ENCODE measurements at places on chromosomes 16 and 17.

GRCh38 chr16:87189426-87189825, 127.8 kb downstream of the C16orf95 start:
- no peak for DNase-seq

- DNase-seq: no peak
Measured at GRCh38 chr17:39988206-39988810, 7.7 kb downstream of the PSMD3 start.

GRCh38 chr17:77382966-77383612, 242.3 kb downstream of the SEC14L1 start:
- no peak for DNase-seq

DNA sequence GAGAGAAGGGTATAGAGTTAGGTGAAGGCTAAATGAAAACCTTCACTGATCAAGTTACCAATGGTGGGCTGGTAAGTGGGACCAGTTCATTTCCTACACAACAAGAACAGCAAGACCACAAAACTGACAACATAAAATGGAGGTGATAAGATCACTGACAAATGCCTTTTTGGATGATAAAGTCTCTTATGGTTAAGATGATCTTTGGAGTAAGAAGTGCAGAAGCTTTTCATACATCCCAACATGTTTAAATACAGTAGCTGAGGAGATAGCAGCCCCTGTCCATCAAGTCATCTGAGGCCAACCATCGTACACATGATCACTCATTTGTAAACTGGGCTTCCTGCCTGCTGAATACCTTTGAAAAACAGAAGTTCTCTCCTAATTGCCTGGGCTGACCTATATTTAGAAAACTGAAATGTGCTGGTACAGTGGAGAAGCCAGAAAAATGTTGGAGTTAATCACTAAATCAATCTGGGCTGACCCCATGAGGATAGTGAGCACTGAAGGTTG, 259.0 kb upstream of the ZFHX3 start:
- no peak for DNase-seq

DNA sequence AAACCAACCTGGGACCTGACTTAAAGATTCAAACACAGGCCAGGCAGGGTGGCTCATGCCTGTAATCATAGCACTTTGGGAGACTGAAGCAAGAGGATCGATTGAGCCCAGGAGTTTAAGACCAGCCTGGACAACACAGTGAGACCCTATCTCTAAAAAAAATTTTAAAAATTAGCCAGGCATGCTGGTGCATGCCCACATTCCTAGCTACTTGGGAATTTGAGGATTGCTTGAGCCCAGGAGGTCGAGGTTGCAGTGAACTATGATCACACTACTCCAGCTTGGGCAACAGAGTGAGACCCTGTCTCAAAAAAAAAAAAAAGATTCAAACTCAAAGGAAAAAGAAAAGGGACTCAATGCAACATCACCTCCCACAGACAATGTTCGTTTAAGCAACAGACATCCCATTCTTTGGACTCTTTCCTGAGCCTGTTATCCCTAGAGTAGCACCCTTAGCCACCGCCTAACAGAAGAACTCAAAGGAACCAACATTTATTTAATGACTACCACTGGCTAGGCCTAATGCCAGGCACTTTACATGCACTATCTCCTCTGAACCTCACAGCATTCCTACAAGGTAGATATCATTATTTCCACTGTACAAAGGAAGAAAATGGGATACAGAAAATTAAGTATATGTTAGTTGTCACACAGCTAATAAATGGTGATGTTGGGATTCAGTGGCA, 12.7 kb downstream of the MYO18A start:
- DNase-seq: no peak

GRCh38 chr16:87461466-87461991, 31.3 kb downstream of the ZCCHC14 start:
- DNase-seq: no peak

DNA sequence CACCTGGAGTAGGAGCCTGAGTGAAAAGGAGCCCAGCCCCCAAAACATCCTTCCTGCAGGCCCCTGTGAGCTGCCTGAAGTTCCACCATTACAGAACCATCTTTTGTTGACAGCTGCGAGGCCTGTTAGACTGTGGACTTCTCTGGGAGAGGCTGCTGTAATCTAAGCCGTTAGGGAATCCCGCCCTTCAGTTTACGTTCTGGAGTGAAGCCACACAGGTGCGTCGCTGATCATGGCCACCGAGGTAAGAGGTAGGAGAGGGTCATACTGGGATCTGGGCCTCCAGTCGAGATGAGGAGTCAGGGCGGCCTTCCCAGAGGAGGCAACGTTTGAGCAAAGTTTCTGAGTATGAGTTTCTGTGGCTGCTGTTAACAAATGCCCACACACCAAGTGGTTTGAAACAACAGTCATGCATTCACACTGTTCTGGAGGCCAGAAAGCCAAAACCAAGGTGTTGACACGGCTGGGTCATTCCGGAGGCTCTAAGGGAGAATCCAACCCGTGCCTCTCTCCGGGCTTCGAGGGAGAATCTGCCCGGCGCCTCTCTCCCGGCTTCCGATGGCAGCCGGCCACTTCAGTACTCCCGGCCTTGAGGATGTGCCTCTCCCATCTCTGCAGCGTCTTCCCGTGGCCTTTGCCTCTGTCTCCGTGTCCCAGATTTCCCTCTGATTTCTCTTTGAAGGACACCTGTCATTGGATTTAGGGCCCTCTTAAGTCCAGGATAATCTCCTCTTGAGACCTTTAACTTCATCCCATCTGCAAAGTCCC, 26.6 kb upstream of the ATP2C2 start:
- DNase-seq: no peak

- DNase-seq: no peak
Measured at GRCh38 chr16:16143931-16144330, 79.4 kb downstream of the ABCC6 start.

DNA sequence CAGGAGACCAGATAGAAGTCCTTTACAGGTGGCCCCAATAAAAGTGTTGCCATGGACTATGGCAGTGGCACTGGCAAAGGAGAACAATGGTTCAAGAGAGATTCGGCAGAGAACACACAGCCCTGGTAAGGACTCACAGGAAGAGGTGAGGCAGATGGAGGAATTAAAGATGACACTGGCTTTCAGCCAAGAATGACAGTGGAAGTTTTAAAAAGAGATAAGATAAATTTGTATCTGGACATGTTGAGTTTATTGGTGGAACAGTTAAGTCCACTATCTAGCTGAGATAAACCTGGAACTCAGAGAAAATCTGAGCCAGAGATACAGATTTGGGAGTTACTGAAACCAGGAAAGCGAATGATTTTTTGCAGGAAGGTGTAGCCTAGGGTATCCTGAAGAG, 20.1 kb downstream of the CMC2 start:
- DNase-seq: no peak

DNA sequence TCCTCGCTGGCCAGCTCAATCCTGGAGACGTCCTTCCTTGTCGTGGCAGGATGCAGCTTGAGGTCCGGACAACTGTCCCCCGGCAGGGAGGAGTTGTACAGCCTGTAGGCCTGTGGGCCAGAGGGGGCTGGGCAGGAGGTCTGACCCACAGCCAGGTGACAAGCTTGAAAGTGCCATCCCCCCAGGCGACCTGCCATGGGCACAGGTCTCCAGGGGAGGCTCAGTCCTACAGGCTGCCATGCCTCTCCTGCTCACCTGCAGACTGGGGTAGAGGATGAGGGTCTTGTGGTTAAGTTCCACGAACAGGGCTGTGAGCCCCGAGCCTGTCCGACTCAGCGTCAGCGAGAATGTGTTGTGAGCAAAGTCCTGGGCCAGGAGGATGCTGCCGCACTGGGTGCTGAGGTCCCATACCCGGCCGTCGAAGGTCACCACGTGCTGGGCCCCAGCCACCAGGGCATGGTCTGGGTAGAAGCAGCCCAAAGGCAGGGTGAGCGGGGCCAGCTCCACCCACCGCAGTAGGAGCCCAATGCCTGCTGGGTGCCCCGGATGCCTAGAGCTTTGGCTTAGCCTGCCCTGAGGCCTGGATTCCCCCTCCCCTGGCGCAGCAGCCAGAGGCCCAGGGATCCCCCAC, 39.8 kb downstream of the RMI2 start:
- DNase-seq: no peak
